ENCODE measurements at places on chromosomes 4 and X. TPM values are rescaled to one million over a fixed set of nuclear protein-coding genes. Genes with fewer than 3 reads are reported as not detected.

DNA sequence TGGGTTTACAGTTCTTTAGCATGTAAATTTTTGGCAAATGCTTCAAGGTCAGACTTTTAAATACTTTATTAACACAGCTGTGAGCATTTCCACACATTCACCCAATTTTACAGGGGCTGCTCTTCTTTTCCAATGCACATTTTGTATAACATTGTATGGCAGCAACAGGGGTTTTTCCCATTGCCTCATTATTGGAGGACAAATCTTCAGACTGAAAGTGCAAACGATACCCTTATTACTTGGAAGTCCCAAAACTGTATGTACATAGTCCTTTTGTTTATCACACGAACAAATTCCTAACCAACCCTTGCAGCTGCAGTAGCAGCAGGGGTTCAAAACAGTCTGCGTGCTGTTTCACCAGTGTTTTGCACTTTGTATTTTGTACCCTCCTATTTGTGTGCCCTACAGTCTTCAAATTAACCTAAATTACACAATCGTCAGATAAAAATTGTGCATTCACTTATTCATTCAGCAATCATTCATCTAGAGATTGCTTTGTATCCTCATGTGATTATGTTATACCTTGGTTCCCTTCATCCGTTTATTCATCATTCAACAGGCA is 330.7 kb upstream of the RASGEF1B start:
- no peak for DNase-seq
- peaks cover 5% of the 10 kb centered on the region for H3K4me1 ChIP-seq
- H3K36me3 ChIP-seq, result peaks cover 6% of the 10 kb centered on the region
- no peak overlapping the region for H3K27ac ChIP-seq

GRCh38 chr4:73856518-73856917 is 3.4 kb downstream of the PF4V1 start:
- no peak for DNase-seq
- H3K4me1 ChIP-seq, result no peaks in the 10 kb centered on the region
- H3K4me3 ChIP-seq, result no peak overlapping the region
- H3K36me3 ChIP-seq, result no peaks in the 10 kb centered on the region
- peaks cover 4% of the 10 kb centered on the region for H3K27me3 ChIP-seq

DNA sequence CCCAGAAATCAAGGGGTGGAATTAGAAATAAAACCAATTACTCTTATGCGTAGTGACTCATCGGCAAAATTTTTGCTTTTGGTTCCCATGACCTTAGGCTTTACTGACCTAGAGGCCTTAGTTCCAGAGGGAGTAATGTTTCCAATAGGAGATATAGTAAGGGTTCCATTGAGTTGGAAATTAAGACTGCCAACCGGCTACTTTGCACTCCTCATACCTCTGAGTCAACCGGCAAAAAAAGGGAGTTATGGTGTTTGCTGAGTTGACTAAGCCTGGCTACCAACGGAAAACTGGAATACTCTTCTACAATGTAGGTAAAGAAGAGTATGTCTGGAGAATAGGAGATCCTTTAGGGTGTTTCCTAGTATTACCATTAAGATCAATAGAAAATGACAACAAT is 919.8 kb downstream of the CENPC start:
- DNase-seq, result no peak
- H3K36me3 ChIP-seq, result no peaks in the 10 kb centered on the region
- no peaks in the 10 kb centered on the region for H3K4me1 ChIP-seq
- no peak overlapping the region for H3K4me3 ChIP-seq

The MID2 gene
- total RNA-seq, result 9.3 TPM

The NAAA gene
- total RNA-seq, result 36.5 TPM

The FRMPD4 gene
- not detected for total RNA-seq

Measured in activated naive CD8-positive, alpha-beta T cell treated with anti-CD3 and anti-CD28 coated beads for 36 hours (primary cell).